ENCODE measurements at places on chromosomes 13 and 19.
A peak's percentile ranks its signal among the peaks of the same experiment; 100 is the strongest.

- DNase-seq: peak; percentile 79
Observed at GRCh38 chr13:102846261-102847015, 606 bp downstream of the ERCC5 start.

GRCh38 chr19:39935364-39935661 is 879 bp upstream of the FCGBP start:
- DNase-seq: no peak

DNA sequence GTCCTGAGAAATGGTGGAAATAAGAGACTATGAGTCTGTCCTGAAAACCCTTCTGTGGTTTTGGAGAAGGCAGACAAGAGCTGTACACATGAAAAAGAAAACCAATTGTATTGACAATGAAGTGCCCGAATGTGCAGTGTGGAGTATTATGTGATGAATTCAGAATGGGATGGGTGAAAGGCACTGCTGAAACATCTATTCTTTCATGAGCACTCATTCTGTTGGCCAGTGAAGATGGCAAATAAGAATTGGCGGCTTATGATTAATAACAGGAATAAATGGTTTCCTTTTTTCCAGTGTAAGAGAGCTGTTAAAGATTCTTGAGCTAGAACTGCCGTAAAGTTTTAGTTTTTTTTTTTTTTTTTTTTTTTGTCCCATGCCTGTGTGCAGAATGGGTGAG is 5.7 kb downstream of the POLR1D start:
- no peak for DNase-seq

- DNase-seq: no peak
Observed at GRCh38 chr13:27869436-27870095, 50.2 kb upstream of the PDX1 start.

DNA sequence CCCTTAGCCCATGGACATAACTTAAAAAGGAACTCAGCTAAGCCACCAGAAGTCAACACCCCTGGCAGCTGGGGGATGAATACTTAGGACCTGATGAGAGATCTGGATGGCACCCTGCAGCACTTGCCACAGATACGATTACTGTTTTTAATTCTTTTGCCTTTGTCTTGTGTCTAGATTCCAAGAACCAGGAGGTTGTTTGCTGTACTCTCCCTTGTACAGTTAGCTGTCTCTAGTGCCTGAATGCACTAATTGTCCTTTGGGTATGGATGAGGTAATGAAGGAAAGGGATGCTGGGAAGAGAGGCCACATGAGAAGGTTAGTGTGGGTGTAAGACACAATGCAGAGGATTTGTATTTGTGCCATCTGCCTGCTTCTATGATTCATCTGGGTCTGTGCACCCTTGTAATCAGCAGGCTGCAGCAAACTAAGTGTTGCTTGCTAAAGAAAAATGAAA is 385.8 kb downstream of the KCNRG start:
- no peak for DNase-seq

- no peak for DNase-seq
Observed at GRCh38 chr19:47239610-47240296, 8.8 kb upstream of the BBC3 start.

DNA sequence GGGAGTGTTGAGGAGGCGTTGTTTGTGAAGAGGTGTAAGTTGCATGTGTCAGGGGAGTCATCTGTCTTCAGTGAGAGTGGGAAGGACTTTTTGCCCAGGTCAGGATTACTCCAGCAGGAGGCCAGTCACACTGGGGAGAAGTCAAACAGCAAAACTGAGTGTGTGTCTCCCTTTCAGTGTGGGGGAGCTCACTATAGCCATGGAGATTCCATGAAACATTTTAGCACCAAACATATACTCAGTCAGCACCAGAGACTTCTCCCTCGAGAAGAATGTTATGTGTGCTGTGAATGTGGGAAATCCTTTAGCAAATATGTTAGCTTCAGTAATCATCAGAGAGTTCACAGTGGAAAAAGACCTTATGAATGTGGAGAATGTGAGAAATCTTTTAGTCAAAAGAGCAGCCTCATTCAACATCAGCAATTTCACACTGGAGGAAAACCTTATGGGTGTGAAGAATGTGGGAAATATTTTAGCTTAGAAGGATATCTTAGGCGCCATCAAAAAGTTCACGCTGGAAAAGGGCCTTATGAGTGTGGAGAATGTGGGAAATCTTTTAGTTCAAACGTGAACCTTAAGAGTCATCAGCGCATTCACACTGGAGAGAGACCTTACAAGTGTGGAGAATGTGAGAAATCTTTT is 8.4 kb upstream of the ZNF587 start:
- no peak for DNase-seq

DNA sequence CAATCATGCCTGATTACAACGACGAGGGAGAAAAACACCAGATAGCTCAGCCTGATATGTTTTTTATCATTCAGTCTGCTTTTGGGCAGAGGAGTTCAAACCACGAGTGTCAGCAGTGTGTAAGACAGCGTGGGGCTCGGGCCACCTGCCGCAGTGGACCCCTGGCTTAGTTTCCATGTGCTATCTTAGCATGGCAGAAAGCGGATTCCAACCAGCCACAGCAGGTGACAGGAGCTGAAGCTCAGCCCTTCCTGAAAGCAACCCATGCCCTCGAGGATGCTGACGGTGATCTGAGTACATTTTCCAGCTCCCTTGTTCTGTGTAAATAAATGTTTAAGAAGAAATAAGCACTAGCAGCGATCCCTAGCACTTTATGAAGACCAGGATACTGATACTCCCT is 32.2 kb upstream of the MBNL2 start:
- DNase-seq: no peak

GRCh38 chr13:65911546-65912193 is 1318.5 kb downstream of the PCDH9 start:
- DNase-seq: no peak

GRCh38 chr19:42193706-42194105 is 23.8 kb downstream of the DEDD2 start:
- no peak for DNase-seq

DNA sequence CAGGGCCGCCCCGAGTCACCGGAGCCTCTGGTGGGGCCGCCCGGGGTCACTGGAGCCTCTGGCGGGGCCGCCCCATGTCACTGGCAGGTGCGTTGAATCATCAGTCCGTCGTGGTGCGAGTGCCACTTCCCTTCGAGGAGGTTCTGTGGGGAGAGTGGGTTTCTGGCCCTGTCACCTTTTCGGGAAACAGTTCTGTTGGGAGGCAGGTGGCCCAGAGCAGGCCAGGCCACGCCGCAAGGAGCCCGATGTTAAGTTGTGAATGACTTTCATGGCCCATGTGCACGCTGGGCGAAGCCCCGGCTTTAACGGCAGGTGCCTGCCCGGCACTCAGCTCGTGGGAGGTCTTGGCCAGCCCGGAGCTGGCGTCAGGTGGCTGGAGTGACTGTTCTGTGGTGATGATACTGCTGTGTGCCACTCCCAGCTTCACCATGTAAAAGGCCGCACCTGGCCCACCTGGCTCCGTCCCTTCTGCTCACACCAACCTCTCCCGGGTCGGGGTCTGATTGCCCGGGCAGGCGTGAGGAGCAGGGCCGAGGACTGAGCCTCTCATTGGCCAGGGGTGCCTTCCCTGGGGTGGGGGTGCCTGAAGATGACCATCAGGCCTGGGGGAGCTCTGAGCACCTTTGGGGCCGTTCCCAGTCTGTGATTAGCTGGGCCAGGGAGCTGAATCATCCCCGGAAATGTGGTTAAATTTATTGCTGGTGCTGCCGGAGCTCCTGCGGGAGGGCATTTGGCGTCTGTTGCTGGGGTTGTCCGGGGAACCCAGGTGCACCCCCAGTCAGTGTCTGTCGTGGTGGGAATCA is 29.2 kb downstream of the CSNK1G2 start:
- no peak for DNase-seq

GRCh38 chr13:99926014-99926731 is 45.4 kb downstream of the ZIC5 start:
- DNase-seq: no peak

Measured in OCI-M1 (cell line).